Activated naive CD4-positive, alpha-beta T cell (primary cell): ENCODE measurements at places on chromosomes 6 and 20.

- peak; percentile 31 for DNase-seq
Measured at GRCh38 chr6:26156850-26157250, 69.6 kb downstream of the HFE start.

DNA sequence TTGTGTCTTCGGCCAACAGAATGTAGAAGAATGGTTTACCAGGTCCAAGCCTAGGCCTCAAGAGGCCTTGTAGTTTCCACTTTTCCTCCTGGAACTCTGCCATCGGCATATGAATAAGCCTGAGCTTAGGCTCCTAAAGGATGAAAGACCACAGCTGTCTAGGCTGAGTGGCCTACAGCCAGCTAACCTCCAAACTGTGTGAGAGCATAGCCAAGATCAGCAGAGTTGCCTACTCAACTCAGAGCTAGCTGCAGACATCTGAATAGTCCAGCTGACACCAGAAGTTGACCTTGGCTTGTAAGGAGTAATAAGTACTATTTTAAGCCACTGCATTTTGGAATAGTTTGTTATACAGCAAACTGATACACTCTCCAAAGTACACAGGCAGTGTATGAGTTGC, 52.6 kb upstream of the SMIM29 start:
- no peak for DNase-seq

DNA sequence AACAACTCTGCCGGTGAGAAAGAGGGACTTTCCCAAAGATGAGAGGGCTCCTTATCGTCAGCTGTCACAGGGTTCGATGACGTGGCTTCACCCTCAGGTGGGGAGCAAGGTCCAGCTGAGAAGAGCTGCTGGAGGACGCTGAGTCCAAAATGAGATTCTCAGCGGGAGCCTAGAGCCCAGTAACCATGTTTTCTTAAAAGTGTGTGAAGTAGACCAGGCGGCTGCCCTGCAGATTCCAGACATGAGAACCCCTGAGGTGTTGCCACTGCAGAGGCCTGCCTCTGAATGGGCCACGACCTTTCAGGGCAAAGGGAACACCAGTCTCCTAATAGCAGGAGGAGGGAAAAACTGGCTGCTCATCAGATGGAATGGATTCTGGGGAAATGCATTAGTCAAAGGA, 375.1 kb downstream of the BTBD9 start:
- no peak for DNase-seq

DNA sequence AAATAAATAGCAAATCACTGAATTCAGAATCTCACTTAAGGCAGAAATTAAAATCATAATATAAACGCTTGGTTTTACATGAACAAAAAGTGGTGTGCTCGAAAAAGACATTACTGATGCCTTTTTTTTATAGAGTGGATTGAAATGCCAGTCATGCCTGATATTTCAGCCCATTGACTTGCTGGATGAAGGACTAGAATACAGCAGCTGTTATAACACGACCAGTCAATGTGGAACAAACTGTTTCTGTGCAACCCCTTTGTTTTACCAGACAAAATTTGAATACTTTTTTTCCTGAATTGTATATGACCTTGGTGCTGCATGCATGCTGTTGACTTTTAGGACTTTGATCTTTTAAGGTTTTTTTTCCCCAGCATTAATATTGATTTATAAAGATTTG, 150.0 kb downstream of the QKI start:
- DNase-seq, result no peak

DNA sequence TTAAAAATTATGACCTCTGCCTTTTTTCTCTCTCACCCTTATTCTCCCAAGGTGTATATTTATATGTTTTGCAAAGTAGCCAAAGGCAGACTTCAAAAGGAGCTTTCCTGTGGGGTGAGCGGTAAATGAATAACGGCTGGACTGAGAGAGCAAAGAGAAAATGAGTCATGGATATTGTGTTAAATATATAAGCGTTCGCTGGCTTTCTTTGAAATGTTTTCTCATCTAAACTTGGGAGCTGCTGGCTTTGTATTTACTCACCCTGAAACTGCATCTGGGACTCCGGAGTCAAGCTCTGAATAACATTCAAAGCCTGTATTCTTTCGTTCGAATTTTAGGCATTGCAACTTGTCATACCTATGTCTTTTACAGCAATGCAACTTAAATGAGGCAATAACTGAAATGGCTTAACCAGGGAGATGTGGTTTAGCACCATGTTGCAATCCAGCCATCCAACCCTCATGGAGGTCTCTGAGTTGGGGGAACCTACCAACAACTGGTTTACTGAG, 32.0 kb downstream of the ATXN1 start:
- DNase-seq, result no peak

GRCh38 chr6:132494954-132495353, 18.0 kb downstream of the STX7 start:
- no peak for DNase-seq

DNA sequence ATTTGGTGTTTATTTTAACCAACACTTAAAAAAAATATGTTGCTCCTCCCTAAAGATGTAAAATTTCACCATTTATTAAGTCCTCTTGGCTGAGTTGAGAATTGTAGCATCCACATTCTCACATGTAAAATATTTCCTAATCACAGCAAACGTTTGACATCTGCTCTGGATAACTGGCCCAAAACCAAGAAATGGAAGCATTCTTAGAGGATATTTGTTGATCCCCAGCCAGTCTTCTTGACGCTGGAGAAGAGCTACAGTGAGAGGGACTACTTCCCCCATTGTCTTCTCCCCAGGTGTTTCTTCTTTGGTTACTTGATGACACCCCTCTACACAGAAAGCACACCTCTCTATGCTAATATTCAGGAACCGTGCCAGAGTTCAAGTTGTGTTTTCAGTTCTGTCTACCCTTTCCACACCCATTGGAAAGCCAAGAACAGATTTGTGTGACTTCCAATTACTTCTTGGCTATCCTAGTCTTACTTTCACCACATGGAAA, 454.5 kb upstream of the JAG1 start:
- no peak for DNase-seq

GRCh38 chr6:13351271-13351670, 22.9 kb upstream of the TBC1D7 start:
- DNase-seq, result no peak

- no peak for DNase-seq
Measured at GRCh38 chr20:34312024-34312460, 8.9 kb upstream of the AHCY start.

GRCh38 chr20:47337413-47337812, 19.1 kb downstream of the ZMYND8 start:
- DNase-seq, result no peak

DNA sequence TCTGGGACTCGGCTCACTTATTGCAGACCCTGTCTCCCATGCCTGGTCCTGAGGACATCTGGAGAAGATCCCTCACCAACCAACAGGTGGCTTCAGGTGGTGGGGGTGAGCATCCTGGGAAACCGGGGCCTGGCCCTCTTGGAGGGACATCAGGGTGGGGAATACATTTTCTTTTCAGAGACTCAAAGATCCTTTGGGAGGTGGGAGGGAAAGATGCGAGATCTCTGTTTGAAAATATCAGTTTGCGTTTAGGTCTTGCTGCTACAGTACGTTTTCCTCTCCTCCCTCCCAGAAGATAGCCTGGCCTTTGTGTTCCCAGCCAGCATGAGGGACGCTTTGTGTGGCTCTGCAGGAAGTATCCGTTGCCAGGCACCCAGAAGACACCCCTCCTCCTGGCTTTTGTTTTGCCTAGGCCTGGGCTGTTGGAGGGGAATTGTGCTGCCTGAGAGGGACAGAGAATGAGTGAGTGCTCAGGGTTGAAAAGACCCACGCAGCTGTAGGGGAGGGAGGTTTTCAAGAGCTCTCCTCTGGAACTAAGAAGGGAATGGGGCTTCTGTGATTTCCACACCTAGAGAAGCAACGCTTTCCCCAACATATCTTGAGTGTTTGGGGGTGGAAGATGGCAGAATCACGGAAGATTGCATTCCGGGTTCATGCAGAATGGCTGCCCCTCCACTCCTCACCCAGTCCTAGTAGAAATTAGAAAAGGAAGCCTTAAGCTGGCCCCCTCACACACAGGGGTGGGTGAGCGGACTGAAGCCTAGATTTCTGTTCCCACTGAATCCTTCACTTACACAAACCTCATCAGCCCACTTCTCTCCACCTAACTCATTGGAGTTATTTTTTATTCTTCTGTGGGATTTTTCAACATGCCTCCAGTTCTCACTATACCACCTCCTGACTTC, 22.0 kb upstream of the SLC2A12 start:
- DNase-seq, result no peak

GRCh38 chr6:131383421-131384411, 189.3 kb upstream of the ARG1 start:
- no peak for DNase-seq

DNA sequence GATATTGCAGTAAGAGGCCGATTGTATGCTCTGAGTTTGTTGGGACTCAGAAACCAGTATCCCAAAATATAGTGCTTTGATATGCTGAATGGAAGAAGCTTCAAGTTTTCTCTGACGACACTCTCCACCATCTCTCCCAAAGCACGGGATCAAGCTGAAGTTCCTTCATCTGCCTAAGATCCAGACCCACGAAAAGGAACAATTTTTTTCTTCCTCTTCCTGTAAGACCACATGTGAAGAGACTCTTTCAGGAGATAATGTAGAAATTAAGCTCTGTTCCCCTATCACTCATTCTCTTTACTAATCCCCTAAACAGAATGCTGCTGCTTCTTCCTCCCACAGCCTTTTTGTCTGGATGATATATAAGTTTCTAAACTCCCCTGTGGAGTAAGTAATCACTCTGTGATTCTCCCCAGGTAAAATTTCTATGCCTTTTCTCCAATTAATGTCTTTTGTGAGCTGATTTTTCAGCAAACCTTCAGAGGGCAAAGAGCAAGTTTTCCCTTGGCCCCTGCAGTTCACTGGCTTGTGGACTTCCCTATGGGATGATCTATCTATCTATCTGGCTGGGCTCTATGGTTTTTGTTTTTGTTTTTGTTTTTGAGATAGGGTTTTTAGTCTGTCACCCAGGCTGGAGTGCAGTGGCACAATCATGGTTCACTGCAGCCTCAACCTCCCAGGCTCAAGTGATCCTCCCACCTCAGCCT, 13.5 kb upstream of the PNRC1 start:
- DNase-seq, result no peak

DNA sequence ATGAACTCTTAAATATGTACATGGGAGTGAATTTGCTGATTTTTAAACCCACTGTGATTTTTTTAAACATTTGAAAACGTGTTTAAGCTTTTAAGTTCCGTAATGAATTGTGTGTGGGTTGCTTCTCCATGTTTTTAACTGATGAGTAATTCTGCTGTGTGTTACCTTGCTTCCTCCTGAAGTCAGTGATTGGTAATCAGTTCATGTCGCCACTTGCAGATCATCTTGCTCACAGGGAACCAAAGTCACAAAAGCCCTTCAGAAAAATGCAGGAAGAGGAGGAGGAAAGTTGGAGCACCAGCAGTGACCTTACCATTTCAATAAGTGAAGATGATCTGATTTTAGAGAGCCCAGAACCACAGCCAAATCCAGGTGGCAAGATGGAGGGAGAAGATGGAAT, 36.7 kb downstream of the KIZ start:
- no peak for DNase-seq

DNA sequence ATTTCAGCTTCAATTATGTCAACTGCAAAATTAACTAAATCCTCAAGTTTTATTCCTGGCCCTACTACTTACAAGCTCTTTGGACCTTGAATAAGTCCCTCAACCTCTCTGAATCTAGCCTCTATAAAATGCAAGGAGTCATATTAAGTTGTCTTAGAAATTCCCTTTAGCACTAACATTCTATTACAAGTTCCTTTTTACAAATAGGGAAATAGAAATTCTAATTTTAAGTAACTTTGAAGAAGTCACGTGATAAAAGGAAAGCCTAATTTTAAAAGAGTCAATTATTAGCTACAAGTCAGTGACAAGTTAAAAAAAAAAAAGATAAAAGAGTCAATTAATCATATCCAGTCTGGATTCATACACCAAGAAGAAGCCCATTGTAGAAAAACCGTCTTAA, 24.6 kb upstream of the GTF3C6 start:
- DNase-seq, result no peak

GRCh38 chr20:35502352-35502751, 27.1 kb downstream of the C20orf173 start:
- DNase-seq, result no peak

- DNase-seq, result no peak
Measured at GRCh38 chr6:142833054-142833453, 111.9 kb downstream of the HIVEP2 start.

DNA sequence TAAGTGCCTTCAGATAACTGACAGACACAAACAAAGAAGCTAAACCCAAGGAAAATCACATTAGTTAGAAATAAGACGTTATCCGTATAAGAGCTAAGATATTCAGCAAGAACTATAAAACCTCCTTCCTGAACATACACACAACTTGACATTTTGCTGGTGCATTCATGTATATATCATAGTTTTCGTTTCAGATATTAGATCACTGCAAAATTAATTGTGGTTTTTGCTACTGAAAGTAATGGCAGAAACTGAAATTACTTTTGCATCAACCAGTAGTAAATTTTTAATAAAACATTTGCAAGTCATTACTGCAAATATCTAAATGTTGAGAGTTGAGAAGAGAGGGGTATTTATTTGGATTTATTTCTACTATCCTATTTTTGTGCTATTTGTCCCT, 26.1 kb upstream of the KCNQ5 start:
- no peak for DNase-seq

DNA sequence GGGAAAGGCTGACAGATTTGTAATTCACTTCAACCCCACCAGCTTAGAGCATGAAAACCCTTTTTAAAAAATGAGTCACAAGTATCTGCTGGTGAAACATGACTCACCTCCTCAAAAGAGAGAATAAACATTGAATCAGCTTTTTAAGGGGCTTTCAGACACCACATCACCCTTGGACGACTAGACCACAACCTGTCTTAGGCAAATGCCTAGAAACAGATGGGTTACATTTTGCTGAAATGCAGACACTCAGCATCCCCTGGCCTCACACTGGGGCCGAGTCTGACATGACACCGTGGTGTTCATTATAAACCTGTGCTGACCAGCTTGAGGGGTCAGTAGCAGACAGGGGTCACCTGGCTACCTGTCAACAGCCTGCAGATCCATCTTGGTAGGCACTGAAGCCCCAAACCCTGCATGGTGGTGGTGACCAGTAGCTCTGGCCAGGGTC, 175.3 kb upstream of the CST7 start:
- DNase-seq, result no peak

DNA sequence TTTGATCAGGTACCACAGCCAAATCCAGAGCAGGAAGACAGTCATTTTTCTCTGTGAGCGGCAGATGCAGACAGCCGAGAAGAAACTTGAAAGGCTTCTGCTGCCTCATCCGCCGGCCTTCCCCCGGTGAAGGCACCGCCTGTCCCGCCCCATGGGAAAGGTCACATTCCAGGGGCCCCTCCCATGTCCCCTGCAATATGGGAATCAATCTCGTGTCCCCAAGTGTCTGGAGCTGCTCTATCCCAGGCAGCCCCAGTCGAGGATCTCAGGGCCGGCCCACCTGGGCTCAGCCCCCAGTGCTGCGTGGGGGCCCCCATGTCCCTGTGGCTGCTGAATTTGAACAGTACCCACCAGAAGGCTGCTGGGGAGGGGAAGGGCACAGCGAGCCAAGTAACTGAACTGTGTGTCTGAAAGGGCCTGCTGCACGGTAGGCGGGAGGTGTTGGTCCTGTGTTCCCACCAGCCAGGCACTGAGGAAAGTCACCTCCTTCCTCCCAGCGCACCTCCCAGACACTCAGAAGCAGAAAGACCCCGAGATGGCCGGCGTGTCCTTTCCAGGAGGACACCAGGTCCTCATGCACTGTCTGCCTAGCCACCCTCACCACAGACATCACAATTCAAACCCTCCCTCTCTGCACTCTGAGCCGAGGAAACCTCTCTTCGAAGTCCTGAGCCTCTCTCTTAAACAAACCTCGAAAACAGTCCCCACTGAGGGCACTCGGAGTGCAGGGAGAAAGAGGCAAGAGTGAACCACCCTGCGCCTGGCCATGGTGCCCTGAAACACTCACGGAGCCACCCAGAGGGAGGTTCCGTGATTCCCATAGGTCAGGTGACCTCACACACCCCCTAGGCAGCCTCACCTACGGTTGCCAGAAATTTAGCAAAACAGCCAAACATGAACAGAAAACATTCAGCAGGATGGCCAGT, 99.3 kb downstream of the PSMB1 start:
- DNase-seq, result no peak
